ENCODE measurements at places on chromosomes 7 and 10.

GRCh38 chr7:134022286-134022911, 104.7 kb upstream of the LRGUK start:
- DNase-seq: no peak

DNA sequence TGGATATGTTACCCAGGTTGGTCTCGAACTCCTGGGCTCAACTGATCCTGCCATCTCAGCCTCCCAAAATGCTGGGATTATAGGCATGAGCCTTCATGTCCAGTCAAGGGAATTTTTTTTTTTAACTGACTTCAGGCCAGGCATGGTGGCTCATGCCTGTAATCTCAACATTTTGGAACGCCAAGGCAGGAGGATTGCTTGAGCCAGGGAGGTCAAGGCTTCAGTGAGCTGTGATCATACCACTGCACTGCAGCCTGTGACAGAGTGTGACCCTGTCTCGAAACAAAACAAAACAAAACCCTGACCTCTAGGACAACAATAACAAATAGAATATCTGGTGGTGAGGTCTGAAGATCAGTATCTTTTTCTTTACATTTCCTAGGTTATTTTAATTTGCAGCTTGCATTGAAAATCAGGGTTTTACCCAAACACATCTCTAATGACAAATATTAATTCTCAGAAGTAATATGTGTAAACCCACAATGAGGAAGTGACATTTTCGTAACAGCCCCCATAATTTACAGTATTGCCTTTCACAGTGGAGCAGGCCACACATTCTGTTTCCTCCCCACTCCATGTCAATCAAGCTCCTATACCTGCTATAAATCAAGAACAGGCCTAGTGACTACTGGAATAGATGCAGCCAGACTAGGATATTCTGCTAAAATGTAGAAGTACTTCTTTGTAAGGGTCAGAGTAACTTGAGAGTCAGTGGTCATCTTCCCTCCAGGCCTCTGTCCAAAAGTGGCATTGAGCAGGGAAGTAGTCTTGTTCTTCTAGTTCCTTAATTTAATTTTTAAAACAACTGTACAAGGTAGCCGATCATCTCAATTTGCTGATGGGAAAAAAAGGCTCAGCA, 43.3 kb upstream of the ECHDC3 start:
- DNase-seq: no peak

- no peak for DNase-seq
Measured at GRCh38 chr7:149882248-149883047, 8.7 kb downstream of the ATP6V0E2 start.

GRCh38 chr7:74289659-74290552, 699 bp downstream of the CLIP2 start:
- no peak for DNase-seq

- no peak for DNase-seq
Measured at GRCh38 chr10:116271593-116272439, 1.2 kb downstream of the GFRA1 start.

DNA sequence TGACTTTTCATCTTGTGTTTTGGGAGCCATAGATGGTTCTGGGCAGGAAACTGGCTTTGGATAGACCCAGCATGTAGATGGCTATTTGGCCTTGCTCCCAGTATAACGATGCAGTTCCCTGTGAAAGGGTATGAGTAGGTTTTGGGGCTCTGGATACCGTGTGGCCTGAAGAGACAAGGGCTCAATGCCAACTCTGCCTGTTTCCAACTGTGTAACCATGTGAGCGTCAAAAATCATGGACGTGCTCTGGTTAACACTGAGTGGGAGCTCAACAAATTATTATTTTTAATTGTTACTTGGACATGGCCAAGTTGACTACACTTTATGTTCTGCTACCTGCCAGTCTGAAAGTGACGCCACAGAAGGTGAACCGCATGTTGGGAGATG, 41.8 kb downstream of the EGFR start:
- no peak for DNase-seq

- no peak for DNase-seq
Measured at GRCh38 chr7:95811846-95812445, 39.6 kb downstream of the DYNC1I1 start.

- DNase-seq: no peak
Measured at GRCh38 chr10:113162960-113163359, 212.9 kb downstream of the TCF7L2 start.

DNA sequence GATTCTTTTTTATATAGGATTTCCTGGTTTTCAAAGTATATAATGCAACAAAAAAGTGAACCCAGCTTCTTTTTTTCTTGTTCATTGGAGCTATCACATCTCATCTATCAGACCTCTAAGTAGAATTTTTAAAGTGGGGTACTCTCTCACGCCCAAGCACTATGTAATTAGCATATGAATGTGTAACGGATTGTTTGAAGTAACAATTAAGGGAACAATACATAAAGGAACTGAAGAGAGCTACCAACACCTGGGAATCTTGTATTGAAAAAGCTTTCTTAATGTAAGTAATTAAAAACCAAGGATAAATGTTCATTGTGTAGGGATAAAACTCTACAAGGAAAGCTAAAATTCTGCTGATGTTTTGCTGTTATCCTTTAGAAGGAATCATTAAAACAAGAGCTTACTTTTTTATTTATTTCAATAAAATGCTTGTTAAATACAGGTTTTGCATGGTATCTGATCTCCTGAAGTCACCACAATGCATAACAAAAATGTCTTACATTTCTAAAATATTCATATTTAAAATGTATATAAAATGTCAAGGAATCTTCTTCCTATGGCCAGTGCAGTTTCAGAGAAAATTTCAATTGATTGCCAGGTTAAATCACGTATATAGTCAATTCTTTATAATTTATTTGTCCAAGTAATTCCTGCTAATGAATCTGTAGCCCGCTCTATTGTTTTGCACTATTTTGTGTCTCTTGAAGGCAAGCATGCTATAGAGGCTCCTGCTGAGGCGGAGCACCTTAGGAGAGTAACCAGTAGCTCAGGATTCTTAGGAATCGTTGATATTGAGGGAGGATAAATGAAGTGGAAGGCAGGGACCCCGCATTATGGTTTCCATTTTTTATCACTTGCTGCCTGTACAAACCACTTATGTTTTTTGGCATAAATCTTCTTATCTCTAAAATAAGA, 51.6 kb downstream of the PTPRZ1 start:
- DNase-seq: no peak

GRCh38 chr10:114064151-114065048, 20.7 kb downstream of the ADRB1 start:
- no peak for DNase-seq

- DNase-seq: no peak
Measured at GRCh38 chr10:31669357-31669756, 259.3 kb downstream of the ARHGAP12 start.

- DNase-seq: no peak
Measured at GRCh38 chr7:43449577-43449976, 133.3 kb upstream of the STK17A start.

- no peak for DNase-seq
Measured at GRCh38 chr10:78512205-78512550, 478.5 kb downstream of the RPS24 start.

DNA sequence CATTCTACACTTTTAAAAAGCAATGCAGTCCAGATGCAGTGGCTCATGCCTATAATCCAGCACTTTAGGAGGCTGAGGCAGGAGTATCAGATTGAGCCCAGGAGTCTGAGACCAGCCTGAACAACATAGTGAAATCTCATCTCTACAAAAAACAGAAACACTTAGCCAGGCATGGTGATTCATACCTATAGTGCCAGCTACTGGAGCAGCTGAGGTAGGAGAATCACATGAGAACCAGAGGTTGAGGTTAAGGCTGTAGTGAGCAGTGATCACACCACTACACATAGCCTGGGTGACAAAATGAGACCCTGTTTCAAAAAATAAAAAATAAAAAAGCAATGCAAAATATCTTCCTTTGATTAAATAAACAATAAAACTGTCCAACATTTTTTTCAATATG, 205.2 kb downstream of the GRM8 start:
- no peak for DNase-seq

Measured in HS-5 (cell line).